Stimulated activated CD8-positive, alpha-beta memory T cell treated with anti-CD3 and anti-CD28 coated beads, Interleukin-4, amount 100 ng/mL, for 1 hour (primary cell): ENCODE measurements at places on chromosomes 3 and 15.

DNA sequence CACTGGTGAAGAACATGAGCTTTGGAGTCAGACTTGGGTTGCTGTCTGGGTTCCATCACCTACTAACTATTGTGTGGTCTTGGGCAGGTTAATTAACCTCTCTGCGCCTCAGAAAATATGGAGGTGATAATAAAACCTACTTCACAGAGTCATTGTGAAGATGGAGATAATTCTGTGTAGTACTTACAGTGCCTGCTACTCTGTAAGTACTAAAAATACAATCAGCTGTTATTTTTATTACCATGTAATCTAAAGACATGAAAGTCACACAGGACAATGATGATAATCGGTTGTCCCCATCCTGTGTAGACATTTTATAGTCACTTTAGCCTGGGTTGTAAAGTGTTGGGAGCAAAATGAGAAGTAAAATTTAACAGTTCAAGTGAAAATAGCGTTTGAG is 334.1 kb downstream of the THSD4 start:
- DNase-seq, result no peak

GRCh38 chr3:14948609-14949038 is 1.2 kb downstream of the NR2C2 start:
- DNase-seq, result no peak

DNA sequence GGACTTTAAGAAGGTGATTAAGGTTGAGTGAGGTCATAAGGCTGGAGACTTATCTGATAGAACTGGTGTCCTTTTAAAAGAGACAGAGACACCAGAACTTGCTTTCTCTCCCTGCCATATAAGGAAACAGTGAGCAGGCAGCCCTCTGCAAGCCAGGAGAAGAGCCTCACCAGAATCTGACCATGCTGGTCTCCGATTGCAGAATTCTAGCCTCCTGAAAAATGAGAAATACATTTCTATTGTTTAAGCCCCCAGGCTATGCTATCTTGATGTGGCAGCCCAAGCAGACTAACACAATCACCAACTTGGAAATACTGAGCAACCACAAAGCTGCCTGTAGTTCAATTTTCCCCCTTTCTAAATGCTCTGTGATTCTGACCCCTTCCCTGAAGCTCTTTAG is 161.4 kb upstream of the RARB start:
- no peak for DNase-seq

DNA sequence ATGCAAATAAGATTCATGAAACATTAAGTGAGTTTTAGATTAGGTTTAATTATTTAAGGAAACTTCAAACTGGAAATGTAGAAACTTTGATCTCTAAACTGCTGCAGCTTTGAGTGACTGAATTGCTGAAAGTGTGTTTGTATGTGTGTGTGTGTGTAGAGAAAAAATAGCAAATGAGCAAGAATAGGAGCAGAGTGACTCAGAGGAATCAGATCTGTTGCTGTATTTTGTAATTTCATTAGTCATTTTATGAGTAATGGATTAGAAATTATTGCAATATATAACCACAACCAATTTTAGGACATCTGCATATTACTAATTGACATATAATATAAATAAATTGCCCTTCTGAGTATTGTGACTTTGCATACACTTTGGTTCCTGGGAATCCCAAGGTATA is 52.8 kb upstream of the SLC9A9 start:
- DNase-seq, result no peak

DNA sequence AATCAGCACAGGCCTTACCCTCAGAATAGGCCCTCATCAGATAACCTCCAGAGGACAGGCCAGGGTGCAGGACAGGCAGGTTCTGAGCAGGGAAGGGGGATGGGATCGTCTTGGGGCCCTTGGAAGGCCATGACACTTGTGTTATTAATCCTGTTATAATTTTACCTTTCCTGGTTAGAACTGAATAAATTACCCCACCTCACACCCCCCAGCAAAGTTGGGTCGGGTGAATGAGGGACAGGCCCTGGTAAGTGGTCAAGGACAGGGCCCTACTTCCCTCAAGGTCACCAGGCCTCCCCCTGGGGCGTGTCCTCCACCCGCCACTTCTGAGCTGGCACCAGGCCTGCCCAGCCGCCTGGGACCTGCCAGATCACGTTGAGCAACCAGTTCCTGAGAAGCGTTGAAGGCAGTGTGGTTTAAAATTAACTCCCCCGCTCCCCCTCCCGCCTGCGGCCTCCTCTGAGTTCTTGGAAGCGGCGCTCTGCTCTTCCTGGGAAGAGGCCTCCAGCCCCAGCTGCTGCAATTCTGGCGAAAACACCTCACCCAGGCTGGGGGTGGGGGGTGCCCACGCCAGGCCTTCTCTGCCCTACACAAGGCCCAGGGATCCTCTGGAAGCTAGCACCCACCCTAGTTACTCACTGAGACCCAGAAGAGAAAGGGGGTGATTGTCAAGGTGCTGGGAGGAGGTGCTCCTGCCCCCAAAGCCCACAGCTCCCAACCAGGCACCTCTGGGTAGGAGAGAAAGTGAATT is 10.6 kb downstream of the CISH start:
- peak; percentile 65 for DNase-seq

DNA sequence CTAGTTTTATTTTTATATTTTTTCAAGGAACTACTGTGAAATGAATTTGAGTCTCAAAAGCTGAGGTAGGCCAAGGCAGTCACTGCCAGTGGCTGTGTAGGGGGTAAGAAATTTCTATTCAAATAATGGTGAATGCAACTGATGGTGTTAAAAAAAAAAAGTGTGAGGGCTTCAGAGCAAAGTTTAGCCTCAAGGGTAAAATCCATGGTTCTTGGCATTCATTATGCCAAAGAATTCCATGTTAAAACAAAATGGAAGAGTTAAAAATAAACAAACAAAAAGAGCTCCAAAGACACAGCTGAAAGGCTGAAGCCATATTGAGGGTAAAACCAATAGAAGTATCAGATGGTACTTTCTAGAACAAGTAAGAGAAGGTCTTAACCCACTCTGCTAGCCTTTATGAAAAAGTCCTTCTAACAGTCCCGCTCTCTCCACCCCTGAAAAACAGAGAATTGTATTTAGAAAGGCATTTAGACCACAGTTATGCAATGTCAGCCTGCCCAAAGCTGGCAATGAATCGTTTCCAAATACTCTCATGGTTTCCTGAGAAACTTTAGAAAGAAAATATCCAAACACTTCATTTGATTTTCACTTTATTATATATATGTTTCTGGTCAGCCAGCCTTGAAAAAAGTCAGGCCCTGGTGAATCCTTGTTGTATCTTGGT is 158.4 kb upstream of the GMNC start:
- DNase-seq, result no peak

- no peak for DNase-seq
Observed at GRCh38 chr3:66472313-66473134, 28.3 kb downstream of the LRIG1 start.

DNA sequence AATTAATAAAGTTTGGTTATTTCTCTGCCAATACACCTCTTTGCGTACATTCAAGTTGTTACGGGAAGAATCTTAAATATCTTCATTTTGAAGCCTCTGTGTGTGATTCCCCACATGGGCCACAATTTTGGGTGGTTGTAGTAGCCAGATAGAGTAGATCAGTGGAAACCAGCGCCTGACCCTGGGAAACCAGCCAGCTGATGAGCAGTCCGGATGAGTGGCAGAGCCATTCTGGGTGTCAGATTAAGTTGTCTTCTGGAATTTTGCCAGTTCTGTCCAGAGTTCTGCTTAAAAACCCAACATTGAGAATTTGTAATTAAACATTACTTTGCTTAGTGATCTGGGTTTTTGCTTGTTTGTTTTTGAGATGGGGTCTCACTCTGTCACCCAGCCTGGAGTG is 49.7 kb downstream of the MRPS25 start:
- no peak for DNase-seq
